ENCODE measurements at places on chromosomes 2 and 18. TPM values are rescaled to one million over a fixed set of nuclear protein-coding genes. Genes with fewer than 3 reads are reported as not detected.

DNA sequence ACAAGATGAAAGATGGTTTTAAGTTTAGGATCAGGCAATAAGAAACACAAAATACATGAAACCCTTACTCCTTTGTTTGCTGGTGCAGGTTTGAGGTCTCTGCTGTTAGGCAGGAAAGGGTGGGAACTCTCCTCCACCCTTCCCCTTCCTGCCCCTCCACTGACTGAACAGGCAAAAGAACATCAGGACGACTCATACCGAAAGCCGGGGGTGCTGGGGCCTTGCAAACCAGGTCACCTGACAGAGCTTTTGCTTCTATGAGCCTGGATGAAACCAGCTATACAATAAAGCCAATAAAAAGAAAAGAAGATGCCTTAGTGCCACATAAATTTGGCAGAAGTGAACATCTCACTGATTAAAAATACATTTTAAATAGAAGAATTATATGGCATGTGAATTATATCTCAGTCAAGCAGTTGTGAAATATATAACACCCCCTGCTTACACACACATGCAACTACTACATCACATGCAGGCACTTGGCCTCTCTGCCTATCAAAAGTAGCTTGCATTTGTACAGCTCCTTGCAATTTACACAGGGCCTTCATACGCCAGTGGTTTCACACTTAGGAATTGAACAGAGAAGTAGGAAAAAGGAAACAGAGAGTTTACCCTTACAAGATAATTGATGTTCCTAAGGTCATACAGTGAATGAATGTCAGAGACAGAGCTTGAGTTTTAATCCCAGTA lies 215.1 kb upstream of the TRIB2 start:
- DNase-seq, result peak; percentile 88

DNA sequence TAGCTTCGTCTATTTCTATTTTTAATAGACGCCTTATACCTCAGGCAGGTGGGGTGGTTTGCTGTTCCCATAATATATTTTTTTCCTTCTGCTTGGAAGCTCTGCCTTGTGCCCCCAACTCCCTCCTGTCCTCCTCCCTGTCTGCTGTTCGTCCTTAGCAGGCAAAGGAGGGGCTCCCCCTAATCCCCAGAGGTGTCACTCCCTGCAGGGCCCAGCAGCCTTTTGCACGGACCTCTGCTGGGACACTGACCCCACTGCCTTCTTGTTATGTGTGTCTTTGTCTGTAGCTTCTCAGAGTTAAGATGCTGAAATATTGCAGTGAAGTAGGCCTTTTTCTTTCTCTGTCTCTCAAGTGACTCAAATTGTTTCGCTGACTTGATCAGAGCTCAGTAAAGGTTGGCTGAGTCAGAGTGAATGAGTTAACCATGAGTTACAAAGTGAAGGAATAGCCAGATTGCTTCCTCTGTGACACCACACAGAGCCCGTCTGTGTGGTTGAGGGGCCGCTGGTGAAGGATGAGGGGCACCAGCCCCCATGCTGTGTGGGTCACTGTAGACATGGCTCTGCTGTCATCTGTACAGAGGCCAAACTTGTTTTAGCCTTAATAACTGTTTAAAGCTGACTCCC lies 47.7 kb downstream of the PRKCE start:
- peak; percentile 6 for DNase-seq

GRCh38 chr2:218887079-218887478 lies 6.4 kb downstream of the WNT10A start:
- DNase-seq, result no peak

- no peak for DNase-seq
These were observed 199.9 kb upstream of the PKDCC start for GRCh38 chr2:41847744-41848441.

DNA sequence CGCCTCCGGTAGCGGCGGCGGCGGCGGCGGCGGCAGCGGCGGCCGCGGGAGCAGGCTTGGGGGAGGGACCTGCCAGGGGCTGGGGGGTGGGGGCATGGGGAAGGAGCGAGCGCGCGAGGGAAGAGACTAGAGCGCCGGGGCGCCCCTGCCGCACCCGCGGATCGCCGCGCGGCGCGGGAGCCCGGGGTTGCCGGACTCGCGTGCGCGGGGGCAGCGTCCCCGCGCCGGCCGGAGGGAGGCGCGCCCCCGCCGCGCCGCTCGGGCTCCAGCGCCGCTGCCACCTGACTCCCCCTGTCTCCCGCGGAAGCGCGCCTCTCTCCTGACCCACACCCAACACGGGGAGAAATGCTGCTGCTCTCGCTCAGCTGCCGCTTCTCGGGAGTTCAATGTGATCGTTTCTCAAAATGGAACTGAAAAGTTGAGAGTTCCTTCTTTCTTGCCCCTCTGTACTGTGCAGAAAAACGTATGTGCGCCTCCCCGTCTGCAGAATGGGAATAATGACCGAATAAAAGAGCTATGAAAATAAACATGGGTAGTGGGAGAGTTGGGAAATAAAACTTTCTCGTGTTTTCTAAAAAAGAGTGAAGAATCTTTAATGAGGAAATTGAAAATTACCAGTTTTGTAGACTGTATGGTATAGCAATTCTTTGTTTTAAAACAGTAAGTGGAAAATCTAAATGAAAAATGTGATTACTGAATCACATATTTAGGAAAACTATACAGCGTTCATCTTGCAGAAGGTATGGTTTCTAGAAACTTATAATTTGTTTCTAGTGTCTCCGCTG lies 455 bp upstream of the TLK1 start:
- peak; percentile 69 for DNase-seq

The MC4R gene
- not detected for total RNA-seq

DNA sequence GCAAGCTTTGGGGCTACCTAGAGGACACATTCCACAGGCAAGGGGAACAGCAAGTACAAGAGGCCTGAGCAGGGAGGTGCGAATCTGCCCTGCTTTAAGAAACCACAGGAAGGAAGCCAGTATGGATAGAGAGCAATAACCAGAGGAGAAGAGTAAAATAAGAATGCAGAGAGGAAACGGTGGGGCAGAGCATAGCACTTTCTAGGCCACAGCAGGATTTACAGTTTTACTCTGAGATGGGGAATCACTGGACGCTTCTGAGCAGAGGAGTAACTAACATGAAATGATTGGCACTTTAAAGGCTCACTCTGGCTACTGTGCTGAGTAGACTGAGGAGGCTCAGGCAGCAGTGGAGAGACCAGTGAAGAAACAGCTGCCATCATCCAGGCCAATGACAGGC lies 23.8 kb downstream of the AAK1 start:
- peak; percentile 68 for DNase-seq

The LRP2 gene
- 0.25 TPM for total RNA-seq

GRCh38 chr2:123163398-123163797 lies 861.7 kb upstream of the CNTNAP5 start:
- no peak for DNase-seq
